ENCODE measurements at places on chromosomes 12 and 14. TPM values are rescaled to one million over a fixed set of nuclear protein-coding genes. Genes with fewer than 3 reads are reported as not detected.

- DNase-seq, result peak; percentile 60
Measured at GRCh38 chr14:87615822-87616679, 376.9 kb downstream of the GALC start.

Gene TSPAN9
- not detected for total RNA-seq

DNA sequence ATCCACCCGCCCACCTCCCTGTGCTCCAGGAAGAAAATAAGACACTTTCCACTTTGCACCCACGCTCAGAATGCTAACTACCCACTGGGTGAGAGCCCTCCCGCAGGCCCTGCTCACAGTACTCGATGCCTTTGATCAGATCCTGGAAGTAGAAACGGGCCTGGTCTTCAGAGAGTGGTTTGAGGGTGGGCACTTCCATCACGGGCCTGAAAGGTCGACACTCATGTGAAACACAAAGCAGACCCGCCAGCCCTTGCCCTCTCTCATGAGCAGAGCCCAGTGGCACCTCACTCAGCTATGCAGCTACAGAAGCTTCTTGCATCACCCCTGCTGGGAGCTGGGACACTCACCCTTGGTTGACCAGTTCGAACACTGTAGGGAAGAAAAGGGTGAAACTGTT lies 41.1 kb downstream of the CAMKK2 start:
- no peak for DNase-seq

- no peak for DNase-seq
Measured at GRCh38 chr12:21828779-21829178, 54.3 kb upstream of the KCNJ8 start.

DNA sequence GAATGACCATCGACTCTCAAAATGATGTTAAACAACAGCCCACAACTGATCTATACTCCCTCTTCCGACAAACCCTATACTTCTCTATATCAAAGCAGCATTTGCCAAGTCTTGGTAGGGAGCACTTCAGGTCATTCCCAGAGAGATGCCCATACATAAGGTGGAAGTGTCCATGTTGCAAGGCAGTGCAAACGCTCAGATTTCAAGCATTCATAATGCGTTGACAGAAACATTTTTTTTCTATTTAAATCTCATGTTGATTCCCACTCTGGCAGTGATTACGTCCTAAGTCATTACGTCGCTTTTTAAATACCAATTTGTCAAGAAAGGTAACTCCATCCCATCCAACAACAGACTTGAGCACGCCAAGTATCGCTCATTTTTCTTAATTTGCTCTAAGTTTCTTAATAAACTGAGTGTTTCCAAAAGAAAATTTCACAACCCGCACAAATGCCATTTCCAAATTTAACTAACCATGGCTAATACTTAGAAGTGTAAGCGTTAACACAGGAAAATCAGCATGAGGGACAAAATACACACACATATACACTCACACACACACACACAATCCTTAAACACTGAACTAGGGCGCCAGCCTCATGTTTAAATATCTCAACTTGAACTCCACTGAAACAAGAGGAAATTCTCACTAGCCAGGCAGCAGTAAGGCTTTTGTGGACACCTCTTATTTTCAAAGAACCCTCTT lies 1.1 kb downstream of the GXYLT1 start:
- no peak for DNase-seq

GRCh38 chr14:90060965-90061684 lies 669 bp upstream of the KCNK13 start:
- peak; percentile 41 for DNase-seq

DNA sequence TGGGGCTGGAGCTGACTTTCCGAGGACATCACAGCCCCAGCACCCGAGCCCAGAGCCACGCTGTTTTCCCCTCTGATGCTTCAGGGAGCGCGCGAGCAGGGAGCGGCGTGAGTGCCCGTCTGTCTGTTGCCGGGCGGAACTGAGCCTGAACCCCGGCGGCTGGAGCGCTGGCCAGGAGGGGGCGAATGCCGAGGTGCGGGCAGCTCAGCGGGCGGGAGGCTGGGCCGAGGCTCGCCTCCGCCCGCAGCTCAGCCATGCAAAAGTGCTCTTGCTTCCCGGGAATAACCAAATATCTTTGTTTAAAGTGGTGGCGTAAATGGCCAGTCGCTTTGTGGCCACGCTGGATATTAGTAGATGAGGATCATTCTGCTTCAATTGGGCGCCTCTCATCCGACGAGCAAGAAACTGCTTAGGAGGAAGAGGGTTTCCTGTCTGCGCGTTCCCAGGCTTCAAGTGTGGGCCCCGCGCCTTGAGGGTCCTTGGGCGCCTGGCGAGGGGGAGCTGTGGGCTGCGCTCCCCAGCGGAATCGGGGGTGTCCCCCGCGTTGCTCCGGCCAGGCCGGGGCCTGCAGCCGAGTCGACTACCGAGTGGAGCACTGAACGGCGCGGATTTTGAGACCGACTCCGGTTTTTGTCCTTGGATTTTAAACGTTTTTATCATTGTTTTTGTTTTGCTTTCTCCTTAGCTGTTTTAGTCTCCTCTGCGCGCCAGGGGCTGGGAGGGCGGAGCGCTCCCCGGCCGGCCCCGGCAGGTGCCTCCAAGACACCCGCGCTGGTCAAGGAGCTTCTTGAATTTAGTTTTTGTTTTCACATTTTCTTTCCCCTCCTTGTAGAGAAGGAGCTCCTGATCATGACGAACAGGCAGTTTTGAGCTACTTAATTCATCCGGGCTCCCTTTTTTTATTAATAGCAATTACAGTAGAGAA lies 831 bp upstream of the NKX2-1 start:
- DNase-seq, result no peak

GRCh38 chr12:101172316-101172715 lies 37.7 kb downstream of the SLC5A8 start:
- DNase-seq, result no peak

- no peak for DNase-seq
Measured at GRCh38 chr12:69840727-69841126, 15.7 kb downstream of the MYRFL start.

Gene GNS
- total RNA-seq, result 23.2 TPM

Gene SLC5A8
- not detected for total RNA-seq

GRCh38 chr12:124928095-124928911 lies 13.9 kb upstream of the UBC start:
- DNase-seq, result peak; percentile 46

Gene KCNJ8
- not detected for total RNA-seq

- no peak for DNase-seq
Measured at GRCh38 chr12:71472441-71472911, 32.9 kb downstream of the LGR5 start.

DNA sequence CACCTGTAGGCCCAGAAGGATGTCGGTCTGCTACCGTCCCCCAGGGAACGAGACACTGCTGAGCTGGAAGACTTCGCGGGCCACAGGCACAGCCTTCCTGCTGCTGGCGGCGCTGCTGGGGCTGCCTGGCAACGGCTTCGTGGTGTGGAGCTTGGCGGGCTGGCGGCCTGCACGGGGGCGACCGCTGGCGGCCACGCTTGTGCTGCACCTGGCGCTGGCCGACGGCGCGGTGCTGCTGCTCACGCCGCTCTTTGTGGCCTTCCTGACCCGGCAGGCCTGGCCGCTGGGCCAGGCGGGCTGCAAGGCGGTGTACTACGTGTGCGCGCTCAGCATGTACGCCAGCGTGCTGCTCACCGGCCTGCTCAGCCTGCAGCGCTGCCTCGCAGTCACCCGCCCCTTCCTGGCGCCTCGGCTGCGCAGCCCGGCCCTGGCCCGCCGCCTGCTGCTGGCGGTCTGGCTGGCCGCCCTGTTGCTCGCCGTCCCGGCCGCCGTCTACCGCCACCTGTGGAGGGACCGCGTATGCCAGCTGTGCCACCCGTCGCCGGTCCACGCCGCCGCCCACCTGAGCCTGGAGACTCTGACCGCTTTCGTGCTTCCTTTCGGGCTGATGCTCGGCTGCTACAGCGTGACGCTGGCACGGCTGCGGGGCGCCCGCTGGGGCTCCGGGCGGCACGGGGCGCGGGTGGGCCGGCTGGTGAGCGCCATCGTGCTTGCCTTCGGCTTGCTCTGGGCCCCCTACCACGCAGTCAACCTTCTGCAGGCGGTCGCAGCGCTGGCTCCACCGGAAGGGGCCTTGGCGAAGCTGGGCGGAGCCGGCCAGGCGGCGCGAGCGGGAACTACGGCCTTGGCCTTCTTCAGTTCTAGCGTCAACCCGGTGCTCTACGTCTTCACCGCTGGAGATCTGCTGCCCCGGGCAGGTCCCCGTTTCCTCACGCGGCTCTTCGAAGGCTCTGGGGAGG lies at the start of gene LTB4R:
Gene LTB4R (plus strand): TSS at position 857 of the 959 bp plus-strand sequence. CDS start 4,150 bp downstream, outside the sequence.
- peak; percentile 77 for DNase-seq

Gene IL26
- total RNA-seq, result not detected

DNA sequence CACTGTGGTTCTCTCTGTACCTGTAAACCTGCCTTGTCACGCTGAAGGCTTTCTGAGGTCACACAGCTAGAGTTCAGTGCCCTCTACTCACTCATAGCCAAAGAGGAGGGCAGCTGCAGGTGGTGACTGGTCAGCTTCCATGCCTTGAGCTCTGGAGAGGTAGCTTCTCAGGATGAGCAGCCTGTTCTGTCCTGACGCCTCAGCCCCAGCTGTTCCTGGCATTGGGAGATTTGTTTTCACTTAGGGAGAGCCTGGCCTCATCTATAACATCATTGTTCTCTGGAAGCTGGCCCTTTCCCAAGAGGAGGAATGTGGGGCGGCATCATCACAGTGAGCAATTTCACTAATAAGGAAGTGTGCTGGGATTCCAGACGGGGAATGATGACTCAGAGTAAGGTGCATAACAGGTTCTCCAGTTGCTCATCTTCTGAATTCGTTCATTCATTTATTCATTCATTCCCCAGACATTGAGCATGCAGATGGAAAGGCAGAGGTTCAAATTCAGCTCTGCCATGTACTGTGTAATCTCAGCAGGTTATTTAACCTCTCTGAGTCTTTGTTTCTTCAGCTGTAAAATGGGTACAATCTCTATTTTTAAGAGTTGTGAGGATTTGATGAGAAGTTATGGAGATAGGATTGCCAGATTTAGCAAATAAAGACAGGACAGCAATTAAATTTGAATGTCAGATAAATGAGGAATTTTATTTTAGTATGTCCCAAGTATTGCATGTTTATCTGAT lies 255.8 kb upstream of the CRY1 start:
- DNase-seq, result no peak

Gene IFNG-AS1
- 0.21 TPM for total RNA-seq

Gene RFX4
- not detected for total RNA-seq

DNA sequence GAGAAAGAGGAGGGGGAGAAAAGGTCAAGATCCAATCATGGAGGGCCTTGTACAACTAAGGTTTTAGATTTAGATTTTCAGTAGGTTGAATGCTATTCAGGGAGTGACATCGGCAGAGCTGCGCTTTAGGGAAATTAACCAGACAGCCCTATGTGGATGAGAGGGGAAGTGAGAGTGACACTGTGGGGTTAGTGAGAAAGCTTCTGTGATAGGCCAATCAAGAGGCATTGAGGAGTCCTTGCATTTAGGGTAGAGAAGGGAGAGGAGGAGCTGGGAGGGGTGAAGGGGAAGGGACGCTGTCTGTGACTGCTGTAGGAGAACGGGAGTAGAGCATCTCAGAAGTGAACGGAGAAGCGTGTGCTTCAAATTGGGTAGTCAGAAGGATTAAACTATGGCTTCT lies 3.4 kb downstream of the HSD17B6 start:
- no peak for DNase-seq

DNA sequence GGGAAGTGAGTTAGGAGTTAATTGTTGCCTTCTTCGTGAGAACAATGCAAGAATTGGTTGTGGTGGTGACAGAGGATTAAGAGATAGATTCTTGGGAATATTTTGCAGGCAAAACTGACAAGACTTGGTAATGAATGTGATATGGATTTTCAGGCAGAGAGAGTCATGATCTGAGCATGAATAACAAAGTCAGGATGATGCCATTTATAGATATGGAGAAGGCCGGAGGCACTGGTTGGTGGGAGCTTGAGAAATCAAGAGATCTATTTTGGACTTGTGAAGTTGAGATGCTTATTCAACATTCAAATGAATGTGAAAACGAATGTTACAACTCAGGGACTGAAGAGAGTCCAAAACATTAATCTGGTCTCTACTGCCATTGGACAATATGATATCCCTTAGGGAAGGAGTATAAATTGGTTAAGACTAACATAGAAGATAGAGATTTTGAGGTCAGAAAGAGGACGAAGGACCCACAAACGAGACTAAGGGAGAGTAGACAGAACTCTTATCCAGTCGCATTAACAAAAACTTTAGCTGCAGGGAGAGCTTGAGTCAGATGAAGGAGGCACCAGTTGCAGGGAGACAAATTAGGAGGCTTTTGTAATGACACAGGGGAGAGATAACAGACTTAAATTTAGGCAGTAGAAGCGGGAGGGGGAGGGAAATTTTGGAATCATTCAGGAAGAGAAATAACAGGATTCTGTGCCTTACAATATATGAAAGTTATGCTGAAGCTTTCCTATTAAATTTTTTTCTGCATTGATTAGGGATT lies 1090.6 kb downstream of the GALC start:
- DNase-seq, result no peak

DNA sequence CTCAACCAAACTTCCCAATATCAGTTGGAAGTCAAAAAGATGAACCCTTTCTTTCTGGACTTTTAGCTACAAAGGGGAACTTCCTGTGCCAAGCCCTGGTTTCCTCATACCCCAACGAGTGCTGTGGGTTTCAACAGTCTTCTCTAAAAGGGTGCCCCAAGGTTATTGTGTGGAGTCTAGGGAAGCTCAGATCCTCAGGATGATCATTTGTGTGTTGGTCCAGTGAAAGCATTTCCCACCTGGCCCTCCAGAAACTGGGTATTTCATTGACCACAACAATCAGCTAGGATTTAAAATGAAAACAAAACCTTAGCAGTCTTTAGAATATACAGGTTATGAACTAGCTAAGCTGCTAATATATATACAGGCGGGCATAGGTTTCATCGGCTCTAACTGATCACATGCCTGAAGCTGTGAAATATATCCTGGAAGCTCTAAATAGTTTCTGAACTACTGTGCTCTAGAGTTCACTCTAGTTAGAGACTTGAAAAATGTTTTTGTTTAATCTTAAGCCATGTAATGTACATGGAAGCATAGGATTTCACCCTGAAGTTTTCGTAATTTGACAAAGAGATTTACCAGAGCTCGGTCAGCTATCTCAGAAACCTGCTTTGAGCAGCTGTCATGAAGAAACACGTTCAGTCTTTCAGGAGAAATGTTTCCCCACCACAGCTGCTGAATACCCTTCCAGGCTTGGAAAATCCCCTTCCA lies 29.6 kb downstream of the P2RX4 start:
- no peak for DNase-seq
